ENCODE measurements at places on chromosomes 7 and 10.

- DNase-seq, result no peak
These were observed 35.9 kb downstream of the SH3PXD2A start for GRCh38 chr10:103819493-103819892.

DNA sequence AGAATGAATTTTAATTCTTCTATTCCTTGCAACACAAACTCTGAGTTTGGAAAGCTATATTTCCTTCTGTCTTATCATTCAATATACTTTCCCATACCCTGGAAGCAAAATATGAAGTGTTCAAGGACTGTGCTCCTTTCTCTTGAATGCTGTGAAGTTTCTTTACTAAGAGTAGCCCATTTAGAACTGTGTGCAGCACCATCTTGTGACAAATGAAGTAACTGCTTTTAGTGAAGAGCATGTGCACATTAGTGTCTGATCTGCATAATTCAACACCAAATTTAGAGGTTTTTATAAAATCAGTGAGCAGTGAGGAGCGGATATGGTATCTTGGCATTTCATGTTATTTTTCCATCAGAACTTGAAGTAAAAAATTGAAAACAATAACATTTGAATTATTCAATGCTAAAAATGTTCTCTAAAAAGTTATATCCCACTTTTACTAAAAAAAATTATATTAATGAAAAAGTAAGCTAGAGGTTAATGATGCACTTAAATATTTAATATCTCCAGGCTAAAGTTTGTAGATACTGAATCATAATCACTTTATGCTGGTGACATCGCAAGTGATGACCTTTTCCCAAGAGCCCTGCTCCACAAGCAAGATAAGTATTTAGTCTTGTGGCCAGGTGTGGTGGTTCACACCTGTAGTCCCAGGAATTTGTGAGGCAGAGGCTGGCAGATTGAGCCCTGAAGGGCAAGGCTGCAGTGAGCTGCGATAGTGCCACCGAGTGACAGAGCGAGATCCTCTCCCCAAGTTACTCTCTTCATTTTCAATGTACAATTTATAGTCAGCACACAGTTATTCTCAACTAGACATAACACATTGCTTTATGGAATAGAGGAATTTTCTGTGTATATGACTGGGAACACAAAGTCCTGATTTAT is 108.8 kb upstream of the PCLO start:
- DNase-seq, result no peak

DNA sequence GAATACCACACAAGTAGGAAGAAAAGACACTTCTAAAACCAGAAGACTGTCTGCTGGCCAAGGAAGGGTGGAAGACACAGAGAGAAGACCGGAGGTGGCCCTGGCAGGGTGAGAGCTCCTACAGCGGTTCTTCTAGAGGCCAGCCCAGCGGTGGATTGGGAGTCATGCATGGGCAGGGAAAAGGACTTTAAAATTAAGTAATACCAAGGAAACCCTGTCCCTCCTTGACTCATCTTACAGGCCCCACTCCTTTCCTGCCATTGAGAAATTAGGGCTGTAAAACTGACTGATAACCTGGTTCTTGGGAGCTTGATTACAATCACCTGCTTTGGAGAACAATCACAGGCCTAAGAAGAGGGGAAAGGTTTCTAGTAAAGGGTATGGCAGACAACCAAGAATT is 16.1 kb downstream of the CALML3 start:
- no peak for DNase-seq

DNA sequence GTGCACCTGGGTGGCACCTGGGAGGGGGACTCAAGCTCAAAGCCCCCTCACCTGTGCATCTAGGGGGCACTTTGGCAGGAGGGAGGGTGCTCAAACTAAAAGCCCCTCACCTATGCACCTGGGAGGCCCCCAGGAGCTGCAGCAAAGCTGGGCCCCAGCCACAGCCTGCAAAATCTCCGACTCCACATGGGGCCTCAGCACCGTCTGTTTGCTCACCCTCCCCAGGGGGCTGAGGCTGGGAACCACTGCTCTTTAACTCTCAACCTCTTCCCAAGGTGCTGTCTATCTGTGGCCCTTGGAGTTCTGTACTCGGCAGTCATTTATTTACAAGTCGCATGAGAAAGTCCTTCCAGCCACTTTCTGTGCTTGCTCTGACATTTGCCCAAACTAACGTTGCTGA is 458.4 kb downstream of the DNAJB6 start:
- no peak for DNase-seq

All from retina (tissue), 1 donor.